Suprapubic skin (tissue), 4 donors: ENCODE measurements at places on chromosomes 2 and 18. TPM values are rescaled to one million over a fixed set of nuclear protein-coding genes. Genes with fewer than 3 reads are reported as not detected.

DNA sequence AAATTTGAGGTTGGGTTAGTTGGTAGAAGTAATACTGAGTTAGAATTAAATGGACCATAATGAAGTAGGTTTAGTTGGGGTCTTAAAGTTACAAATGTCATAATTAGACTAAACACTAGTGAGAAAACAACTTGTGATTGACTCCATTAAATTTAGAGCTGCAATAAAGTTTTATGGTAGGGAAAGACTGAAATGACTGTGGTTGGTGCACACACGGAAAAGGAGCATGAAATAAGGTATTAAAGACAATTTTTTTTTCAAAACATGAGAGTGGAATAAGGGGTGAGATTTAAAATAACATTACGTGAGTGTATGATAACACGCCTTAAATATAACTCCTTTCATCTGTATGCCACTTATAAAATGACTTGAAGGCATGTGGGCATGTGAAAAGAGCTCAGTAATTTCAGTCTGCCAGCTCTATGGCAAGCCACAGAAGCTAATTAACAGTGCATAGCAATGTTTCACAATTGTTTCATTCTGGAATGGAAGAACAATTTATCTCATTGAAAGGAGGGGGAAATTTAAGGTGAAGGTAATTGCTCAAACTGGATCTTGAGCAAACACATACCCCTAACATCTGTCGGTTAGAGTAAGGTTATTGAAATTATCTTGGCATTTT, 1.4 kb downstream of the FRZB start:
- no peak for DNase-seq

The ATP6V1B1 gene
- 66.9 TPM for total RNA-seq

- DNase-seq, result no peak
Observed at GRCh38 chr2:121527009-121527682, 3.5 kb upstream of the RNU4ATAC start.

The FIGN gene
- total RNA-seq, result 2.2 TPM

DNA sequence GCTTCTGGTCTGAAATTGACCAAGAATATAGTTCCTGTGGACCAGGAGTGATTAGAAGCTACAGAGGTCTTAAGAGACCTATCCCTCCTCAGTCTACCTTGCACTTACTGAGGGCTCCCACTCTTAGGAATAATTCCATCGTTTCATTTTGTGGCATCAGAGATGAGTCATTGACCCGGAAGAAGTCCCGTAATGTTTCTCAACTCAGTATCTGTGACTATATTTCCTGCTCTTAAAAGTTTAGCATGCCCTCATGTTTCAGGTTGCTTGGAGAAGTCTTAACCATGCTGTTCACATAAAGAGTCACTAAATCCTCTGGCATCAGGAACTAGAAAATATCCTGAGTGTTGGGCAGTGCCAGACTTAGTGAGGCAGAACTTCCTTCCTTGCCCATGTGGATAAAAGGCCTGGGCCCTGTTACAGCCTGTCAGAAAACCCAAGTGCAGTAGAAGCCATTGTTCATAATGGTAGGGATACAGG, at the start of gene IL36A:
Gene IL36A, plus strand, starts transcription at position 430 of the 480 bp plus-strand sequence. CDS start 413 bp downstream, outside the sequence.
- DNase-seq, result no peak

The SDC1 gene
- total RNA-seq, result 549 TPM

- no peak for DNase-seq
Observed at GRCh38 chr2:31365834-31366505, 48.6 kb downstream of the XDH start.

DNA sequence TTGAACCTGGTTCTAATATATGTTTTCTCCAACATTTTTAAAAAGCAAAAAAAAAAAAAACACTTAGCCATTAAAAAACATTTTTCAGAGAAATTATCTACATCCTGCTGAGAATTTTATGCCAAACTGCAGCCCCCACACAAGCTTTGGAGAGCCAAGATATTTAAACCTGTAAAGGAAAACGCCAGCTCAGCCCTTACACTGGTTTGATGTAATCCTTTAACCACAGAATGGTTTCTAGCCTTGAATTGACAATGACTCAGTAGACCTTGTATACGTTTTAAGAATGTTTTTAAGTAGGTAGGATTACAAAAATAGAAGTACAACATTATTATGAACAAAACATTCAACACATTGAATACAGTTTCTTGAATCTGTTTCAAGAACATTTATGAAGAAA, 113.6 kb downstream of the BABAM2 start:
- DNase-seq, result no peak

The MYO5B gene
- total RNA-seq, result 40.7 TPM

GRCh38 chr2:134217924-134218323, 35.9 kb upstream of the MGAT5 start:
- DNase-seq, result no peak

The GKN2 gene
- total RNA-seq, result not detected
